ENCODE measurements at places on chromosomes 12 and 14. TPM values are rescaled to one million over a fixed set of nuclear protein-coding genes. Genes with fewer than 3 reads are reported as not detected.

POTEG gene
- not detected for total RNA-seq

HRK gene
- total RNA-seq, result 0.33 TPM

DNA sequence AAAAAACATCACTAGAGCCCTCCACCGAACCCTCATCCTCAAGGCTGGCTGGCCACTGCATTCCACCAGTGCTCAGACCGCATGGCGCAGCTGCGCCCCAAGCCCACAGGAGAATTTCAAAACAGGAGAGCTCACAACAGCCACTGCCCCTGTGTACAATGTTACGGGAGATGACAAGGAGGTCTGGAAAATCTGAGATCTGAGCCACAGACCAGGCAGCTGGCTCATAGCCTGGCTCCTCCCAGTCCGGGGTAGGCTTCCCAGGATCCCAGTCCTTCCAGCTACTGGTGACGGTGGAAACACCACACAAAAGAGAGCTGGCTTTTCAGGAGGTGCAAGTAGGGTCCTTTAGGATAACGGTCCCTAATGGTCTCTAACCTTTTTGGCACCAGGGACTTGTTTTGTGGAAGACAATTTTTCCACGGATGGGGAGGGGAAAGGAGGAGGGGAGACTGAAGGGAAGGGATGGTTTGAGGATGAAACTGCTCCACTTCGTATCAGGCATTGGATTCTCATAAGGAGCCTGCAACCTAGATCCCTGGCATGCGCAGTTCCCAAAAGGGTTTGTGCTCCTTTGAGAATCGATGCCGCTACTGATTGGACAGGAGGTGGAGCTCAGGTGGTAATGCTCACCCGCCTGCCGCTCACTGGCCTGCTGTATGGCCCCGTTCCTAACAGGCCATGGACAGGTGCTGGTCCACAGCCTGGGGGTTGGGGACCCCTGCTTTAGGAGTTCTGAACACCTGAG, 23.0 kb upstream of the NRDE2 start:
- no peak for DNase-seq

- peak; percentile 77 for DNase-seq
These were observed 89.4 kb downstream of the GALNT8 start for GRCh38 chr12:4809449-4810218.

Measured in H7 (cell line).